NCI-H774 (cell line): ENCODE measurements at places on chromosomes 6 and 20.

DNA sequence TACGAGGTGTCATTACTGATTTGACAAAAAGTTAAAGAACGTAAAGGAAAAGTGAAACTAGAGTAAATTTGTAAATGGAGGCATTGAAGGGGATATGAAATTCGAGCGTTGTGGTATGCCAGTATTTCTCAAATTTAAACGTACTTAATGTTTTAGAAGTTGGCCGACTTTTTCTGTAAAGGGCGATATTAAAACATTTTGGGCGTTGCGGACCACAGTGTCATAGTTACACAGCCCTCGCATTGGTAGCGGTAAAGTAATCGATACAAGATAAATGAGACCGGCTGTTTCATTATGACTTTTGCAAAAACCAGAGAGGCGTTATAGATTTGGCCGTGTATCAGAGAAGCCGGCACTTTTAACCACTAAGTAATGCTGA lies 39.6 kb downstream of the OR2B2 start:
- DNase-seq, result peak; percentile 54

- DNase-seq, result no peak
Measured at GRCh38 chr6:21019614-21020013, 485.4 kb downstream of the CDKAL1 start.

DNA sequence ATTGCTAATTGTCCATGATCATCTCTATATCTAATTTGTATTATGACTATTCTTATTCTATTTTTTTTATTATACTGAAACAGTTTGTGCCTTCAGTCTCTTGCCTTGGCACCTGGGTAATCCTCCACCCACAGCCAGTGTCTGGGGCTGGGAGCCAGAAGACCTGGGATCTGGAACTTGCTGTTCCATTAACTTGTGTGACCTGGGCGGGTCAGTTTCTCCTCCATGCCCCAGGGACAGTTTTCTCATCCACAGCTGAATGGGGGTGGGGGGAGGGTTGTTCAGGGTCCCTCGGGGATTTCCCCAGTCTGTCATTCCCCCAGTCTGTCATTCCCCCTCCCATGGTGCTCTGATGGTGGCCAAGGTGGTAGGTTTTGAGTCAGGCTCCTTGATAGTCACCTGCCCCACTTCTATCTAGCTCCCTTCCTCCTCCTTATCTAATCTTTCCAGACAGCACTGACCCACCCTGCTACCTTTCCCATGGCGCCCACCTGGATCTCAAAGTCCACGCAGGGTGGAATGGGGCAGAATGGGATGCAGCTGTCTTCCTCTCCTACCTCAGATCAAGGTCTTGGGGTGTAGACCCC lies 10.9 kb downstream of the ITPR3 start:
- no peak for DNase-seq

GRCh38 chr6:162934844-162935243 lies 207.1 kb downstream of the PACRG start:
- no peak for DNase-seq

DNA sequence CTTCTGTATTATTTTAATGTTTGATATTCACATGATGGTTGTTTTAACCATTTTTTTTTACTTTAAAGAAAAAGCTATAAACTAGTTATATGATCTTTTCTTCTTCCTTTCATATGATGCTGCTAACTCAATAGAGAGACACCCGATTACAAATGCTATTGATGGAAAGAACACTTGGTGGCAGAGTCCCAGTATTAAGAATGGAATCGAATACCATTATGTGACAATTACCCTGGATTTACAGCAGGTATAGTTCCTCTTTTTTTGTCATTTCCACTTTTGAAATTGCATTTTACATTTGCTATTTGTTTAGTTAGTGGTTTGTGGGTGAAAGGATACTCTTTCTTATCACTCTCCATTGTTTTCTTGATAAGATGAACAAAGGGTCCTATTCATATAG lies 176.7 kb downstream of the LAMA2 start:
- no peak for DNase-seq

GRCh38 chr6:70129341-70129740 lies 173.5 kb downstream of the COL9A1 start:
- DNase-seq, result no peak

GRCh38 chr6:56714982-56715456 lies 72.3 kb upstream of the DST start:
- DNase-seq, result no peak

DNA sequence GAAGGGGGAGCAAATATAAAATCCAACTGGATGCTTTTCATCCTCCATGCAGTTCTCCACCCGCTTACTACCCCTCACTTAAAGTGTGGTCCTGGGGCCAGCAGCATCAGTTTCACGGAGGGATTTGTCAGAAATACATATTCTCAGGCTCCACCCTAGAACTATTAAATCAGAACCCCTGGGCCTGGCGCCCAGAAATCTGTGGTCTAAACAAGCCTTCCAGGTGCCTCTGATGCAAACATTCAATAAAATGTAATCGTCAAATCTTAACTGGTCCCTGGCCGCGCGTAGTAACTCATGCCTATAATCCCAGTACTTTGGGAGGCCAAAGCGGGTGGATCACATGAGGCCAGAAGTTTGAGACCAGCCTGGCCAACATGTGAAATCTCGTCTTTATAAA lies 47.7 kb downstream of the ATXN1 start:
- DNase-seq, result no peak

DNA sequence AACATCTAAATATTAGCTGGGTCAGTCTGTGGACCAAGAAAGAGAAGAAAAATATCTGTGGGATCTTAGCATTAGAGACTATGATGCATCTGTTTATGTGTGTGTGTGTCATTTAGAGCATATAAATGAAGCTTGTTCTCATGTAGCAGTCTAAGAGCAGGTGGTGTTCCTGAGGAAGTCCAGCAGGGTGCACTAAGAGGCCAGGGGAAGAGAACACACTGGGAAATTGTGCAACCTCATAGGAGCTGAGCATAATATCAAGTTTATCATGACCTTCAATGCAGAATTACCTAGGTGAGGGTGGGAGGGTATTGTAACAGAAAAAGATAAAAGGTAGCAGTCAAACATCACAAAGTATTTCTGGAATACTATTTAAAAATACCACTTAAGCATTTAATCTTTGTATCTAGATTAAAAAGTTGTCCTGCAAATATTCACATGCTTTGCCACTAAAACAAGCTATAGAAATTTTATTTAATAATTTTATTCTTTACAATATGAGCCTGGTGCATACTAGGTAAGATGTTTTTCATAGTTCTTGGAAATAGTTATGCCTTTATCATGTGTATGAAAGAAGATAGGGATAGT lies 80.5 kb downstream of the SMPDL3A start:
- DNase-seq, result peak; percentile 83
